ENCODE measurements at places on chromosomes 6 and 20.

DNA sequence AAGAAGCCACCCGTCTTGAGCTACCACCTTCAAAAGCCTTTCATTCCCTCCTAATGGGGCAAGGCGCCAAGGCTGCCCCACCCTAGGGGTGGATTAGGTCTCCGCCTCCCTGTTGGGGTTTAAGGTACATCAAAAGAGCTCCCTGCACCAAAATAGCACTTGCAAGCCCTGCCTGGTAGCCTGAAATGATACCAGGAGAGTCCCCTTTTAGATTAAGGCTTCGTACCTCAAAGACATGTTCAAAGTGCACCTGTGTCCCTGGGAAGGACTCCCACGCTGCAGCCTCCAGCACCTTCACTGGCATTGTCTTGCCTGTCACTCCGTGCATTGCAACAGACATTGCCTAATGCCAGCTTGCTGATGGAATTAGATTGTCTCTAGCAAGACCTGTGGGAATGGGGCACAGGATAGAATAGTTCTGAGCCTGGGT, 15.7 kb upstream of the CDKN1A start:
- no peak for DNase-seq

DNA sequence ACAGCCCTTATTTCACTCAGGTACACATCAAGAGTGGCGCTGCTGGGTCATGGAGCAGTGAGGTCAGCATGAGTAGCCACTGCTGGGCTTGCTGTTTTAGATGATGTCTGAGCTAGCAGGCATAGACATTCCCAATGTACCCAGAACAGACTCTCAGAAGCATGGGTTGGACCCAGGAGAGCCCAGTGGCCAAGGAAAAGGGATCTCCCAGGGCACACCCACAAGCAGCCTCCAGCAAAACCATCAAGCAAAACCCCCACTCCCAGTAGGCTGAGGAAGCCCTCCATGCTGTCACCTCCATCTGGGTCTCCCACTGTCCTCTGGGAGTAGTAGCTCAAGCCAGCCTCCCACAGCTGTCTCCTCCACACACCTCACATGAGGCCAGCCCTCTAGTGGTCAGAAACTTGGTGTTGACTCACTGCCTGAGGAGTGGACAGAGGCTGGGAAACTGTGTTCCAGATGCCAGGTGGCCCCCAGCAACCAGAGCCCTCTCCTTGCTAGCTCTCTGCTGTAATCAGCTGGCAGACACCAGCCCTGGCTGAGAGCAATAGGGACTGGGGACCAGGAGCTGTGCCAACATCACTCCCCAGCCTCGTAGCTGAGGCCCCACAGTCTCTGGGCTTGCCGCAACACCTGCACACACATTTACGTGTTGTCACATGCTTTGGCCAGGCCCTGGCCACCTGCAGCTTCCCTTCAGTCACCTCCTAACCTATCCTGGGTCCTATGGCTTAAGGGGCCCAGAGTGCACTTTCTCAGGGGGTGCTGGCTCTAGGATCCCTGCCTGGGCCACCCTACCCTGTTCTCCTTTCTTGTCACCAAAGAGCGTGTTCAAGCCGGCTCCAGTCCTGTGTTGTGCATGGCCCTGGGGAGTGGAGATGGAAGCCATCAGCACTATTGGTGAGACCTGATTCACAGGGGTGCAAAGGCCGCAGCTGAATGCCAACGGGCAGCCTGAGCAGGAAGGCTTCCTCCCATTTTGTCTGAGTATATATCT, 1.9 kb upstream of the AP5S1 start:
- DNase-seq: no peak

GRCh38 chr6:13398069-13398381, 69.7 kb upstream of the TBC1D7 start:
- DNase-seq: no peak

DNA sequence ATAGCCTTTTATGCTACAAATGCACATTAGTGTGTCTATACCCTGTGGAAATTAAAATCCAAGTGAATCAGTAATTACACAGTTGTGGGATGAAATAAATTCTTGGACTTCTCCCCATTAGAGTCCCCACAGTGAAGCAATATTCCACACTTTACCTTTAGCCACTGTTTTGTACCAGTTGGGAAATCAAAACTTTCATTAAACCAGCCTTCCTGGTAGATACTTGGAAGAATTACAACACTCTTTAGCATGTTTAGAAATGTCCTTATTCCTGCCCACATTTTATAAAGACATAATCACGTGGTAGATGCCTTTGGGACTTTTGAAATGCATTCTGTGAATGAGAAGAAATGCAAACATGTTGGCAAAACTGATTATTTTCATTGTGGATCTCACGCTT, 49.0 kb upstream of the ANKEF1 start:
- no peak for DNase-seq

- no peak for DNase-seq
These were observed 170.5 kb downstream of the GPX5 start for GRCh38 chr6:28696167-28696566.

GRCh38 chr20:42920776-42921175, 268.9 kb downstream of the PTPRT start:
- no peak for DNase-seq

DNA sequence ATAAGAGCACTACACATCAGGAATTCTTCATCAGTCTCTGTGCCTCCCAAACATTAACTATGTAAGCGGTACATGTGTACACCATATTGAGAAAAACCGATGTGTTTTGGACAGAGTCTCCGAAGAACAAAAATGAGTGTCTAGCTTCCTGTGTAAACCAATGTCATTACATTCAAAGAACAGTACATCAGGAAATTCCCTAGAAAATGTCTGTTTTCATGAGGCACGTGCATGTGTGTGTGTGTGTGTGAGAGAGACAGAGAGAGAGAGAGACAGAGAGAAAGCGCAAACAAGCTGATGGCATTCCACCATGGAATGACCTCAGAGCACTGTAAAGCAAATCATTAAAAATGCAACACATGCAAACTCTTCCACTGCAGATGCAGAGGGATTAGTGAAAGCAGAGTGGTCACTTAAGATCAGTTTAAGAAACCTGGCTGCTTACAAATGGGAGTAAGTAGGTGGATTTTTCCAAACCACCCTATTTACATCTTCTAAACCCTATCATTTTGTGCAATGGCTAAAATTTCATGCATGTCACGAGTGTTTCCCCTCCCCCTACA, 133.9 kb downstream of the HIVEP2 start:
- DNase-seq: no peak

DNA sequence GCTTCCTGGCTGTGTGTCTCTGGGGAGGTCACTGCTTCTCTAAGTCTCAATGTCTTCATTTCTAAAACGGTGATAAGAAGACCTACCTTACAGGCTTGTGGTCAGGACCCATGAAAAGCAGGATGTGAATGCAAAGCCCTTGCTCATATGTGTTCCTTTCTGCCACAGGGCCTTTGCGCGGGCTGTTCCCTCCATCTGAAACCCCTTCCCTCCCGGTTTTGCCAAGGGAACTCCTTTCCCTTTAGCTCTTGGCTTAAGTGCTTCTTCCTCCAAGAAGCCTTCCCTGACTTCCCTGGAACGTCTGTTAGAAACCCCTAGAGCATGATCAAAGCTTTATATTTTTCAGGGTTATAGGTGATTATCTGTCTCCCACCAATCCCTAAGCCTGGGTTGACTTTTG, 147.2 kb upstream of the PTPN1 start:
- DNase-seq: no peak

GRCh38 chr6:43505718-43506117, 4.4 kb downstream of the LRRC73 start:
- no peak for DNase-seq

- DNase-seq: no peak
These were observed 598.4 kb upstream of the MARCKS start for GRCh38 chr6:113258771-113259170.

- no peak for DNase-seq
These were observed 20.0 kb downstream of the PHF20 start for GRCh38 chr20:35791821-35792220.

DNA sequence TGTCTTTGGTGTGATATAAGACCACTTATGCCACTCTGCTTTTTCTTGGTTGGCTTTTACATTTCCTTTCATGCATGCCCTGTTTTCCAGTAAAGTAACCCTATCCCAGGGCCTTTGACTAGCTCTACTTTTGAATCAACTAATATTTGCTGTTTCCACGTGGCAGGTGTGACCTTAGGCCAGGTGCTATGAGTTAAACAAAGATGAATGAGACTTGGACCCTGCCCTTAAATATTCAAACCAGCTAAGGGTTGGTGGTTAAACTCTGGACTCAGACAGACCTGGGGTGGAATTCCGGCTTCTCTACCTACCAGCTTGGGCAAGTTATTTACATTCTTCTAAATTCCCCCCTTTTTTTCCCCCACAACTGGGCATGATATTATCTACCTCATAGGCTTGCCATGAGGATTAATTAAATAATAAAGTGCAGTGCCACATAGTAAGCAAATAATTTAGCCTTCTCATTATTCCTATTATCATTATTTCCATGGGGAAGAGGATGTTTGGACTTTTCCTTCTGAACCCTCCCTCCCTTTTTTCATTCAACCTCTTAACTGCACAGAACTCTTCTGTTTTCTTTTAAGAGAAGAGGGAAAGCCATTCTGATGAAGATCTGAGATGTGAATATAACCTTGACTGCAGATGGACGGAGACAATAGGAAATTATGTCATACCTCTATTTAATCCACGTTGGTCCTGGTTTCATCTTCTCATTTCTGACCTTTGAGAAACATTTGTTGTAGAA, 143.6 kb upstream of the TNFAIP3 start:
- DNase-seq: no peak

GRCh38 chr20:5822569-5822968, 72.4 kb downstream of the SHLD1 start:
- no peak for DNase-seq

GRCh38 chr20:46195264-46196036, 77.3 kb downstream of the CD40 start:
- no peak for DNase-seq
